Fibroblast of the conjunctiva (primary cell): ENCODE measurements at places on chromosomes 3 and 15.

DNA sequence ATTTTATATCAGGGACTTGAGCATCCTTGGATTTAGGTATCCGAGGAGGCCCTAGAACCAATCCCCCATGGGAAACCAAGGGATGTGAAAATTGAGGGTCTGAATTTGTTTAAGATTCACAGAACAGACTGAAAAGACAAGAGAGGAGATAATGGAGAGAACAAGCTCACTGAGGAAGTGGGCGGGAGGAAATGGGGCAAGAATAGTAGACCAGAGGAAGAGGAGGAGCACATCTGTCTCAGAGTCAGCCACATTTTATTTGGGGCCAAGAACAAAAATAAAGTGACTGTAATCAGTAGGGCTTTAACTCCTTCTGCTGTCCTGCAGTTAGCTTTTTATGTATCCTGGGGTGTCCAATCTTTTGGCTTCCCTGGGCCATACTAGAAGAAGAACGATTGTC is 63.8 kb downstream of the BLM start:
- DNase-seq: no peak

DNA sequence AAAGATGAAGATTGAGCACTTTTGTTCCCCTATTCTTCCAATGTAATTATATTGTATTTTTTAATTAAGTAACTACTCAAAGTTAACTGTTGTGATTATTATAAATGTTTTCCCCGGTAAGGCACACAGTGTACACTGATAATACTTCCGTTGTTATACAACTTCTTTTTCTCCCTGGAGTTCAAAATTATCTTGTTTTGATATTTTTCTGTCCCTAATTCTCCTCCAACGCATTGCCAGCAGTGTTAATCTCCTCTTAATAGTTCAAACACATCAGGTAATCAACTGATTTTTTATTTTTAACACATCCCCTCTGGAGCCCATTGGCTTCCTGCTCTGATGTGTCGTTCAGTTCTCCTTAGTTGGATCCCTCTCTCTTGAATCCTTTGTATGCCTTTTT is 32.3 kb upstream of the MFSD1 start:
- no peak for DNase-seq

DNA sequence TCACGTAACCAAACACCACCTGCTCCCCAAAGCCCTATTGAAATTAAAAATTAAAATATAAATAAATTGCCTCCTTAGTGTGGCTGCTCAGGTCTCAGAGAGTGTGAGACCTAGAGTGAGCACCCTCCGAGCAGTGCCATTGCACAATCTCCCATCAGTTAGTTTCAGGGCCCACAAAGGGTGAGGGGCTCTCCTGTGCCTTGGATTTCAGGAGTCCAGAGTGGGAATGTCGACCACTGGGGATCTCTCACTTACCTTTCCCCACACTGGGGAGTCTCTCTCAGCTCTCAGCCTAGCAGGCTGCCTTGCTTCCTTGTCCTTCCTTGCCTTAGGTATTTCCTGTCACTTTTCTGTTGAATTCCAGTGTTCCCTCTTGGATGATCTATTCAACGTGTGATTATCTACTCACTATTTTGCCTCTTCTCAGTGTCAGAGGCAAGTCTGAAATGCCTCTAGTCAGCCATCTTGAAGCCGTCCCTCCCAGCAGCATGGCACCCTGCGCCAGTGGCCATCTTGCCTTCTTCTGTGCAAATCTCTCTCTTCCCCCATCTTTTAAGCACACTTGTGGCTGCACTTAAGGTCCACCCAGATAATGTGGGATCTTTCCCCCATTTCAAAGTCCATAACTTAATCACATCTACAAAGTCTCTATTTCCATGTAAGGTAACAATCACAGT is 119.3 kb downstream of the LRRK1 start:
- DNase-seq: no peak

DNA sequence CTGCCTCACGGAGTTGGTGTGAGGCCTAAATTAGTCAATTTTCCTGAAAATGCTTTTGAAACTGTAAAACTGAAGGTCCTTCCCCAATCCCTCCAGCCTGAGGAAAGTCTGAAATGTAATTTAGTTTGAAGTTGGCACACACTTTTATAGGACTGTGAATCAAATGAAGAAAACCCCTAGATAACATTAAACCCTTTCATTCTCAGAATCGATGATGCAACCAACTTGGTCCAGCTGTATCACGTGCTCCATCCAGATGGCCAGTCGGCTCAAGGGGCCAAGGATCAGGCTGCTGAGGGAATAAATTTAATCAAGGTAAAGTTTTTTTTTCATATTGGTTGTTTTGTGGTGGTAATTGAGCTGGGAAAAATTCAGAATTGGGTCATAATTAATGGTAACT is 11.7 kb downstream of the MRPS22 start:
- DNase-seq: no peak

DNA sequence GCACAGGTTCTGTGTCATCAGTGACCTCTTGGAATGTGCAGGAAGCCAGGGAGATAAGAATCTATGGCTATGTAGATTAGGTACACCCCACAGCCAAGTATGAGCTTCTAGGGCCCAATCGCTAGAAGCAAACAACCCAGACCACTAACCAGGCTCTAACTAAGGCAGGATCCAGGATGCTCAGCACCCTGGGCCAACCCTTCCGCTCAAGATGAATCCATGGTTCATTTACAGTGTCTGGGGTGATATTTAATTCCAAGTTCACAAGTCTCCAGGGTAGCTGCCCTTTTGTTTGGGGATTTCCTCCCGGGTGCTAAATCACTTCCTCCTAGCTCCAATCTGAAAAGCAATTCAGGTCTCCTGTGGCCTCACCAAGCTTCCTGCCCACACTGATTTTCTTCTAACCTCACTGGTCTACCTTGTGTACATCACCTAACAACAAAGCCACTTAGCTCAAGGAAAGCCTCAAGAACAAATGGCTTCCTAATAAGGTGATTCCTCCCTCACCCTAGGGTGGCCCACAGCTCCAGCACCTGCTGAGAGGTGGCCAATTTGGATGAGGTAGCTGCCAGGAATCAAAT is 2.4 kb downstream of the EHD4 start:
- no peak for DNase-seq

DNA sequence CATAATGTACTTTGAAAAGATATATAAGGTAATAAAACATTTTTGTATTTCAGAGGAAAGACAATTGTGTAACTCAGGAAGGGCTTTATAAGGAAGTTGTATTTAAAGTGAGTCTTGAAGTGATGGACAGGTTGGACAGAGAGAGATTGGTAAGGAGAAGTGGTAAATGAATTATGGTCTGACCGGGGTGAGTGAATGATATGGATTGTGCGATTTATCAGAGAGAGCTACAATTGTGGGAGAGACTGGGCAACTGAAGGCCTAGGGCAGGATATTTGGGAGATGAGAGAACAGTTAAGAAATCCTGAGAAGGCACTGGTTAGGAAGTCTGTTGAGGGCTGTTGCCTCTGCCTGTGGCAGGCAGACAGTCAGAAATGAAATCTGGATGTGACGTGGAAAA is 14.8 kb downstream of the IL1RAP start:
- DNase-seq: no peak

DNA sequence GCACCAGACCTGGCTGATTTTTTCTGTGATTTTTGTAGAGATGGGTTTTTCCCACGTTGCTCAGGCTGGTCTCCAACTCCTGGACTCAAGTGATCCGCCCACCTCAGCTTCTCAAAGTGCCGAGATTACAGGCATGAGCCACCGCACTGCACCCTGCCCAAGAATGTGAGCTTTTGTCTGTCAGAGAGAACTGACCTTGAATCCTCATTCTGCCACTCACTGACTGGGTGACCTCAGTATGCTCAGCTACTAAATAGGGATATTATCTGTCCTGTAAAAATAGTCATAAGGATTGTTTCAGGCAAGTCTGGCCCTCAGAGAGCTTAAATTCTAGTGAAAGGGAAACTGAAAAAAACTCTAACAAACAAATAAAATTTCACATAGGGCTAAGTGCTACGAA is 2.1 kb upstream of the RFT1 start:
- DNase-seq: no peak

DNA sequence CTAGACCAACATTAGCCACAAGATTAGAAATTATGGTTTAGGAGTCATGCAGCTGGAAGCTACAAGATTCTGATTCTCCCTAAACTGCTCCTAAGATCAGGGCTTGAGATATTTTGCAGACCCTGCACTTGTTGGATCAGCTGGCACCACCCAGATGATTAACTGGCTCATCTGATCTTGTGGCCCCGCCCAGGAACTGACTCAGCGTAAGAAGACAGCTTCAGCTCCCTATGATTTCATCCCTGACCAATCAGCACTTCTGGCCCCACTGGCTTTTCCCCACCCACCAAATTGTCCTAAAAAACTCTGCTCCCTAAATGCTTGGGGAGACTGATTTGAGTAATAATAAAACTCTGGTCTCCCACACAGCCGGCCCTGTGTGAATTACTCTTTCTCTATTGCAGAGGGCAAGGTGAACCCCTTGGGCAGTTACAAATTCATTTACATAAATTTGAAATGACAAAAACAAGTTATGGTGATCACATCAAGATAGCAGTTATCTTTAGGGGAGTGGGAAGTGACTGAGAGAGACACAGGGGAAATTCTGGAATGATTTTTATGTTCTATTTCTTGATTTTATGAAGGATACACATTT is 76.5 kb downstream of the CD200R1L start:
- no peak for DNase-seq

GRCh38 chr3:192482809-192483208 is 244.5 kb downstream of the FGF12 start:
- no peak for DNase-seq

DNA sequence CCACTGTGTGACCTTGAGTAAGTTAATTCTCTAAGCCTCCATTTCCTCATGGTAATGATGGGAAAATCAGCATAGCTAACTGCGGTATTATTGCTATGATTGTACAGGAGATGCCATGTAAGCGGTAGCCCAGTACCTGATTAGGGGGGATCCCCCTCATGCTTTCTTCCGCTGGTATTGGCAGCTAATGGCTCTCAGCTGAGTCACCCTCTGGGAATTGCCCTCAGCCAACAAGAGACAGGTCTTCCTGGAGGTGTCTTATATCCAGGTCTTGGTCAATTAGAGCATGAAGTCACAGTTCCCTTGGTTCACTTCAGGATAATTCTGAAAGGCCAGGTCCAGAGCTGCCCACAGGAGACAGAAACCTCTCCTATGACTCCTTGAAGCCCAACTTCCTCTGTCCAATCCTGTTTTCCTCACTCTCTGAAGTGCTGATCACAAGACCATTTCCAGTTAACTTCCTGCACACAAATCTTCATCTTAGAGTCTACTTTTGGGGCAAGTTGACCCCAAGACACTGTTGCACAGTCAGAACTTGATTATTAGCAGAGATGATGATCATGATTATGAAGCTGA is 724.7 kb upstream of the ZNF385D start:
- DNase-seq: no peak

GRCh38 chr15:94293411-94294402 is 62.3 kb downstream of the MCTP2 start:
- DNase-seq: no peak

DNA sequence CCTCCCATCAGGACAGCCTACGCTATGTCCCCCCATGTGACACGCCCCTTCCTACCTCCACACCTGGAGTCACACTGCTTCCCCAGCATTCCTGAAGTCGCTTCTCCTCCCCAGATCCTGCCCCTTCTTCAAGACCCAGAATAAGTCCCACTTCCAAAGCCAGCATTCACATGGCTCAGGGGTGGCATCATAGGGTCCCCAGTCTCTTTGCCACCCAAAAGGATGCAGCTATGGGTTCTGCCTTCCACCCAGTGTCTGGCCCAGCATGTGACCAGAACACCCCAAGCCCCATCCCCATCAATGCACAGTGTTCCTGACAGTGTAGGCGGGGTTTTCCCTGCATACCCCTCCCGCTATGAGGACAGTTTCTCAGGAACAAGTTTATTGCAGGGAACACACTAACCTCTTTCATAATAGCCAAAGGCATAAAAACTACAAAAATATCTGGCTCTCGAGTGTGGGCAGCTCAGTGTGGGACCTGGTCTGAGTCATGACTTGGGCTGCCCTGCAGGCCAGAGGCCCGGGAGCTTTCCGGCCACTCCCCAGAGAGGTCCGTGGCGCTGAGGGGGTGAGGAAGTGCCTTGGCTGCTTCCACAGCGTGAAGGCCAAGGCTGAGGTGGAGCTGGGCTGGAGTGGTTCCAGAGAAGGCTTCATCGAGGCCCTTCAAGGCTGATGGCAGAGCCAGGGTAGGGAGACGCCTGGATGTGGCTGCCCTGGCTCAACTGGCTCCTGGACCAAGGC is 5.8 kb downstream of the ISLR start:
- peak; percentile 71 for DNase-seq

GRCh38 chr3:29705906-29706844 is 425.3 kb downstream of the RBMS3 start:
- no peak for DNase-seq

DNA sequence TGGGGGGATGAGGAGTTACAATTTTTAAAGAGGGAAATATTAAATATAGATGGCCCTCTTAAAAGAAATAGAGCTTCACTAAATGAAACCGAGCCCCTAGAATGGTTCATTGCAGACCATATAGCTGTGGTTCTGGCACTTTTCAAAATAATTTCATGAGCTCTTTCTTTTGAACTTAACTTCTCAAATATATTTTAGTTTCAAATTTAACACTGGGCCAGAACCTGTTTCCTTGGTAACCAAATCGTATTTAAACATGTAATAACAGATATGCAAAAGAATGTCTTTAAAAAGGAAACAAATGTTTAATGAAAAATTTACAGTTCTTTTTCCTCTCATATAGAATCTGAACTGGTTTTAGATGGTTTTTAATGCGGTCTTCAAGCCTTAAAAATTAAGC is 20.1 kb downstream of the ZBTB38 start:
- DNase-seq: no peak

- no peak for DNase-seq
These were observed 104.5 kb downstream of the ADCY5 start for GRCh38 chr3:123344175-123344906.

GRCh38 chr3:42067326-42067725 is 23.8 kb upstream of the TRAK1 start:
- peak; percentile 58 for DNase-seq

DNA sequence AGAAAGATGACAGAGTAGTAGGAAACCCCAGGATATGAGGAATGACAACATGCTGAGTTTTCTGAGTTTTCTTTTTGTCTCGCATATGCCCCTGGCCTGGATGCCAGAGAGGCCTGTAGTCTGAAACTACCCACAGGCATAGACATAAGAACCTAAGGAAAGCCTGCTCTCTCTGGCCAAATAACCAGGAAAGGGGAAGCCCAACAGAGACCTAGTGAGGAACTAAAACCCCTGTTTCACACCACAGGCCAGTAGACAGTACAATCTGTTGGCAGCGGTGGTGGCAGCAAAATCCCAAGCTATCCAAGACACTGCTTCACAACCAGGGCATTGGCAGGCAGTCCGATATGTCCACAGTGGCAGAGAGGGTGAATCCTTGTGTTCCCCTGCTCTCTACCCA is 55.0 kb upstream of the DCP1A start:
- no peak for DNase-seq

DNA sequence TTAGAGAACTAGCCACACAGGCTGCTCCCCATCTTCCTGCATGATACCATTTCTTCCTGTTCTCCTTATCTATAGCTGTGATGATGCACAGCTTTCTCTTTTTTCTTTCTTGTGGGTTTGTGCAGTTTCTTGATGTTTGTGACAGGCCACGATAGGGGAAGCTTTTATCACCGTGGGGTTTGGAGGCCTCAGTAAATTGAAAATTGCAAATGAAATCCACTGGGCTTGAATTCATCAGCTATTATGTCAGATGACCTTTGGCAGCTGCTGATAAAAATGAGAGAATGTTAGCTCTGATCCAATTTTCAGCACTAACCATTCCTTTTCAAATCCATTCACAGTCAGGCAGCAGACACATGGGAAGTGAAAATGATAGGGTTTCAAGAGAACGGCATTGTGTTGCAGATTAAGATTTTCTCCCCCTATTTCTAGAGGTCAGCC is 176.9 kb upstream of the SOX2 start:
- DNase-seq: no peak

GRCh38 chr3:63911873-63912767 is at the start of gene SCAANT1:
Gene SCAANT1 (minus strand): TSS chr3:63912383.
- peak; percentile 85 for DNase-seq
